ENCODE measurements at places on chromosomes 1 and 21. TPM values are rescaled to one million over a fixed set of nuclear protein-coding genes. Genes with fewer than 3 reads are reported as not detected.

DNA sequence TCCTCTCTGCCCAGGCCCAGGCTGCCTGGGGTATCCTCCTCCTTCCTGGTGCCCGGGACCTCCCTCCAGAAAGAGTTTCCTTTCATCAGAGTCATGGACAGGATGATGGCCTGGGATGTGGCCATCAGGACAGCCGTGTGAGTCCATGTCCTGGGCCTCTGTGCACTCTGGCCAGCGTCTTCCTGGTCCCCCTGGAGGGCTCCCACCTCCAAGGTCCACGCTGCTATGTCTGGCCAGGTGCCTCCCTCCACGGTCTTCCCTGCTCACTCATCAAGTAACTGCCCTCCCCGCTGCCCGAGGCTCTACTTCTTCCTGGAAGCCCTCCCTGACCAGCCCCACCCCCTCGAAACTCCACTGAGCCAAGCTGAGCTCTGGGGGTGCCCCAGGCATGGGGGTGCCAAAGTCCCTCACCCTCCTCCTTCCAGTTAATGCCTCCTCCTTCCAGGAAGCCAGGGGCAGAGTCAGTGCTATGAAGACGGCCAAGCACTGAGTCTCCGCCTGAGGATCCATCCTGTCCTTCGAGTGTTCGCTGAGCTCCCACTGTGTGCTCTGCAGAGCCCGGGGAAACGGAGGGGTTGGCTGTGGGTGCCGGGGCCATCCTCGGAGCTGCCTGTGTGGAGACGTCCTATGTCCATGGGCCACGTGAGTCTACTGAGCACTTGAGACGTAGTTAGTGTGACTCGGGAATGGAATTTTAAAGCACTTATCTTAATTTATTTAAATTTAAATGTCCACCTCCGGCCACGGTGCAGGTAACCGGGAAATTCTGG lies 28.5 kb upstream of the TTC34 start:
- no peak for DNase-seq
- no peak overlapping the region for H3K4me3 ChIP-seq
- H3K27ac ChIP-seq: no peak overlapping the region
- H3K27me3 ChIP-seq: peaks cover 65% of the 10 kb centered on the region
- H3K4me1 ChIP-seq: no peaks in the 10 kb centered on the region

- H3K36me3 ChIP-seq: no peaks in the 10 kb centered on the region
- no peak overlapping the region for H3K4me3 ChIP-seq
- DNase-seq: peak; percentile 80
- H3K4me1 ChIP-seq: peaks cover 40% of the 10 kb centered on the region
- H3K27me3 ChIP-seq: no peaks in the 10 kb centered on the region
- peak overlapping the region; percentile 77 for H3K27ac ChIP-seq
These were observed 75.6 kb upstream of the KAZN start for GRCh38 chr1:14522926-14523241.

PAX7 gene
- not detected for total RNA-seq

DNA sequence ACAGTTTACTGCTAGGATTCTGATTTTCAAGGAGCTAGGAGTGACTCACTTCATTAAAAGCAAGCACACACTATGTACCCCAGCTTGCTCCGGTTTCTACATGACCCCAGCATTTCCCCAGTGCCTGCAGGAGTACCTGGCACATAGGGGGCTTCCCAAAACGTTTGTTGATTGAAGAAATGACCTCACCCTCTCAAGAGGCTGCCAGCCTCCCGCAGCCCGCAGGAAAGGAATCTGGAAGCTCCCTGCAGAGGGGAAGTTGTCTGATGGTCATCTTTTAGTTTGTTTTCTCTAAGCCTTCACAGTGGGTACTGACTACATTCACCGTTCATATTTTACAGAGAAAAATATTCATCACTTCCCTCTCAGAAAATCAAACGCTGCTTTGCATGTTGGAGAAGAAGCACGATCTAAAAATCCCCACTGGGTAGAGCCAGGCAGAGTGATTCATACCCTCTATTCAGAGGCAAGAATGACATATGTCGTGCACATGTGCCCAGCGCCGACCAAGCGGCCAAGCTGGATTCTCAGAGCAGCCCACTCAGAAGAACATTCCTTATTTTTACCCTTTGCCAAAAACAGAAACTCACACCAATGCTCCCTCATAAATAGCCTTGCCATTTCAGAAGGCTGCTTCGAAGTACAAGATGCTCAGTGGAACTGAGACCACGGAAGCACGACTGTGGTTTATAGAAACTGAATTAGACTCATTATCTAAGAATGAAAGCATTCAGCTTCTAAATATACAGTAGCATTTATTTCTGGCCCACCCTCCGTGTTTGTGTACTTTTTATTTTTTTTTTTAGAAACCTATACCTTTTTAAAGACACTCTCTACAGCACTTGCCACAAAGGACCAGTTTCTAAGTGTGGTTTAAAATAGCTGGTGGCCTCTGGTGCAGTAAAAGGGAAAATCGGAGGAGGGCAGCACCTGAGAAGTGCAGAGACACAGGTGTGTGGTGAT lies 143.2 kb downstream of the MIS18A start:
- H3K4me1 ChIP-seq: peaks cover 50% of the 10 kb centered on the region
- no peak for DNase-seq
- H3K4me3 ChIP-seq: no peak overlapping the region
- H3K27ac ChIP-seq: peak overlapping the region; percentile 52

- peaks cover 12% of the 10 kb centered on the region for H3K4me1 ChIP-seq
- H3K4me3 ChIP-seq: no peak overlapping the region
- DNase-seq: no peak
- H3K27me3 ChIP-seq: peaks cover 83% of the 10 kb centered on the region
- no peaks in the 10 kb centered on the region for H3K36me3 ChIP-seq
- no peak overlapping the region for H3K27ac ChIP-seq
These were observed 10.0 kb upstream of the OLIG2 start for GRCh38 chr21:33015756-33016155.

- H3K4me1 ChIP-seq: peaks cover 27% of the 10 kb centered on the region
- no peak overlapping the region for H3K4me3 ChIP-seq
- peaks cover 30% of the 10 kb centered on the region for H3K36me3 ChIP-seq
These were observed 23.7 kb downstream of the VANGL1 start for GRCh38 chr1:115665319-115666096.
